ENCODE measurements at places on chromosomes 7 and 10.

GRCh38 chr7:128699196-128699712, 27.2 kb downstream of the GARIN1A start:
- no peak for DNase-seq

DNA sequence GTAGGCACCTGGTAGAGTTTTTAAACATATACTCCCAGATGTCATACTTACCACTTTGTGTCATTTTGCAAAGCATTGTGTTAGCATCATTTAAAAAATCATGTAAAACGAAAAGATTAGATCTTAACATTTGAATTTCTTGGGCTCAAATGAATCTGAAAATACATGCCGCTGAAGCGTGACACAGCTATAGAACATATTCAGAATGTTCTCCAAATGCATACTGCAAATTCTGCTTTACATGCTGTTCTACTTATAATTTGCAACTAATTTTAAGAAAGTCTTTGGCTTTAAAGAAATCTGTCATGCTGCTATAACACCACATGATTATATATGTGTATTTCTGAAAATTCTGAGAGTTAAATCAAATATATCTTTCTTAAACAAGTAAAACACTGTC, 109.2 kb upstream of the CAV2 start:
- no peak for DNase-seq

DNA sequence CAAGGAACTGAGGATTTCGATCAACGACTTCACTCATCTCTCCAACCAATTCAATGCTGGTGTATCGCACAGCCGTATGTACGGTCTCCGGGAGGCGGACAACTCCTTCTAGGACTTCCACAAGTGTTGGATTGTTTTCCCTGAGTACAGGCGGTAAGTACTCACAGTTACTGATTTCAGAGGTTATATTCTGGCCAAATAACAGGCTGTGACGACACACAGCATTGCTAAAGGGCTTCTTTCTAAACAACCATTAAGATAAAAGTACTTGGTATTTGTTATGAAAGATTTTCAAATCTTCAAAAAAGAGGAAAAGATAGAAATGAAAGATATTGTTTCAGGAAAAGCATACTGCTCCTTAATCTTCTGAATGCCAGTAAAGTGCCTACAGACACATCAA, 52.2 kb downstream of the IRF5 start:
- no peak for DNase-seq

DNA sequence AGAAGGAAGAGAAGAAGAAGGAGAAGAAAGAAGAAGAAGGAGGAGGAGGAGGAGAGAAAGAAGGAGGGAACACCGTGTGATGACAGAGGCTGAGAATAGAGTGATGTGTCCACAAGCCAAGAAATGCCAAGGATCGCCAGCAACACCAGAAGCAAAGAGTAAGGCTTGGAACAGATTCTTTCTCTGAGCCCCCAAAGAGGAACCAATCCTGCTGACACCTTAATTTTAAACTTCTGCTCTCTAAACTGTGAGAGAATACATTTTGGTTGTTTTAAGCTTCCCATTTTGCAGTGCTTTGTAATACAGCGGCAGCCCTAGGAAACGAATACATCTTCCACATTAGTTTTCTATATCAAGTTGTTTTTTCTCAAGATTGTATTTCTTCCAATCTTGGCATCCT, 13.9 kb upstream of the WNT8B start:
- no peak for DNase-seq

GRCh38 chr10:71888248-71888622, 37.2 kb upstream of the PSAP start:
- DNase-seq, result no peak

DNA sequence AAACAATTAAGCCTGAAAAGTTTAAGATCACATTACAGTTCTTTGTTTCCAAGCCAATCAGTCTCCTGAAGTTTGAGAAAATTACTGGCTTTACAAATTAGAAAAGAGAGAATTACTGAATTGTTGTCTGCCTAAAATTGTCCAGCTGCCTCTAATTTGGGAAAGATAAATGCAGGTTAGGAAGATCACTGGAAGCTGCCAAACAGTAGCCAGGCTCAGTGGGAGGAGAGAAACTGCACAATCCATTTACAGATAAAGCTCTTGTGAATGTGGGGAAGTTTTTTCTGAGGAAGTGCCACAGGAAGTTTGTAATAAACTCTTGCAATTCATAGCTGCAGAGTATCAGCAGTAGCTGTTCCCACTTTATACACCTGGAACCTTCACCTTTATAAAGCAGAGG, 100.7 kb downstream of the IQUB start:
- DNase-seq, result no peak

- no peak for DNase-seq
These were observed 435.2 kb upstream of the AUTS2 start for GRCh38 chr7:69162931-69163670.

DNA sequence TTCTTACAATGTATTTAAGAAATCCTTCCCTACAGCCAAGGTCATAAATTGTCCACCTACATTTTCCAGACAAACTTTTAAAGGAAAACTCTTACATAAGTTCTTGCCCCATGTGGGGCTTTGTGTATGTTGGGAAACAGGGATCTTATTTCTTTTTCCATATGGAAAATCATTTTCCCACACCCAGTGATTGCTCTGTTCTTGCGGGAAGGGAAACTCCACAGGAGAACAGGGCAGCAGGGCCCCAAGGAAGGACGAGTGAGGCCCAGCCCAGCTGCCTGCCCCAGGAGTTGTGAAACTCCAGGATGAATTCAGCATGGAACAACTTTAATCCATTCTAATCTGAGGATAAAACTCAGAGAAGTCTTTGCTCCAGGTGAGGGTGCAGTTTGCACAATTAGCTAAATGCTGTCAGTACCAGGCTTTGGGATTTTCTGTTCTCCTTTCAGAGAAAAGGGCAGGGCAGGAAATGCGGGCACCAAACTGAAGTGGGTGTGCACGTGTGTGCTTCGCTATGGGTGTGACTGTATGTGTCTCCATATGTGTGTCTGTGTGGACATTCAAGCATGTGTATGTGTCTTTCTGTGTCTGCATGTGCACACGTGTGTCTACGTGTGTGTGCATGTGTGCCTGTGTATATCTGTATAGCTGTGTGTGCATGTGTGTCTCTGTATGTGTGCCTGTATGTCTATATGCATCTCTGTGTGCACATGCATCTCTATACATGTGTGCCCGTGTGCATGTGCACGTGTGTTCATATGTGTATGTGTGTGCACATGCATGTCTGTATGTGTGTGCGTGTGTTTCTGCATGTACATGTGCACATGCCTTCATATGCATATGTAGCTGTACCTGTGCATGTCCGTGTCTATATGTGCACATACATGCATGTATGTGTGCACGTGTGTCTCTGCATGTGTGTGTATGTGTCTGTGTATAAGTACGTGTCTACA, 102.0 kb upstream of the FAM20C start:
- no peak for DNase-seq

DNA sequence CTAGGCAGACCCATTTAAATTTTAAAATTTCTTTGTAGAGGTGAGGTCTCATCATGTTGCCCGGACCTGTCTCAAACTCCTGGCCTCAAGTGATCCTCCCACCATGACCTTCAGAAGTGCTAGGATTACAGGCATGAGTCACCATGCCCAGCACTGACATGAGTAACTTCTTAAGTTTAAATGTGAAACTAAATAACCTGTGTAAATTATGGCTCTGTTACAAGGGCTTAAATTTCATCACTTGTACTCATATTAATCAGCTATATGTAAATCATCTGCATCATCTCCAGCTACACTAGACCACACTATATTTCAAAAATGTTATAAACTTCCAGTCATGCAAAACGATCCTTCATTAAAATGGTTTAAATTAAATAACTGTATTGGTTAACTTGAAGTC, 56.1 kb downstream of the ATAD1 start:
- no peak for DNase-seq

GRCh38 chr7:44264221-44264931, 61.0 kb downstream of the CAMK2B start:
- peak; percentile 19 for DNase-seq

- no peak for DNase-seq
These were observed 975.2 kb downstream of the NRG3 start for GRCh38 chr10:82850191-82850590.

GRCh38 chr10:93199191-93199751, 125.6 kb downstream of the CYP26A1 start:
- no peak for DNase-seq

GRCh38 chr10:30704026-30704600, 74.6 kb upstream of the LYZL2 start:
- DNase-seq, result no peak

- DNase-seq, result no peak
These were observed 278.1 kb upstream of the NRP1 start for GRCh38 chr10:33612551-33612950.

DNA sequence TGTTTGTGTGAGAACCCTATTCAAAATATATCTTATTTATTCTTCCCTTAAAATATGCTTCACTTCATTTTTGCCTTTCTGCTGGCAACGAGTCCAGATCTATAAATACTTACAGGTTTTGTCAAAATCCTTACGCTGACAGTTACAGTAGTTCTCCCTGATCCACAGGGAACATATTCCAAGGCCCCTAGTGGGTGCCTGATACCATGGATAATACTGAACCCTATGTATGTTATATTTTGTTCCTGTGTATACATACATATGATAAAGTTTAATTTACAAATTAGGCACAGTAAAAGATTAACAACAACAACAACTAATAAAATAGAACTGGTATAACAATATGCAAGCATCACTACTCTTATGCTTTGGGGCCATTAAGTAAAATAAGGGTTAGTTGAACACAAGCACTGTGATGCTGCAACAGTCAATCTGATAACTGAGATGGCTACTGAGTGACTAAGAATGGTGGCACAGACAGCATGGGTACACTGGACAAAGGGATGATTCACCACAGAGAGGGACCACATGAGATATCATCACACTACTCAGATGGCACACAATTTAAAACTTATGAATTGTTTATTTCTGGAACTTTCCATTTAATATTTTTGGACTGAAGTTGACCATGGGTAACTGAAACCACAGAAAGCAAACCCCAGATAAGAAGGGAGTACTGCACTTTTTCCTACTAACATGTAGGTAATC, 29.4 kb upstream of the PCGF5 start:
- no peak for DNase-seq

DNA sequence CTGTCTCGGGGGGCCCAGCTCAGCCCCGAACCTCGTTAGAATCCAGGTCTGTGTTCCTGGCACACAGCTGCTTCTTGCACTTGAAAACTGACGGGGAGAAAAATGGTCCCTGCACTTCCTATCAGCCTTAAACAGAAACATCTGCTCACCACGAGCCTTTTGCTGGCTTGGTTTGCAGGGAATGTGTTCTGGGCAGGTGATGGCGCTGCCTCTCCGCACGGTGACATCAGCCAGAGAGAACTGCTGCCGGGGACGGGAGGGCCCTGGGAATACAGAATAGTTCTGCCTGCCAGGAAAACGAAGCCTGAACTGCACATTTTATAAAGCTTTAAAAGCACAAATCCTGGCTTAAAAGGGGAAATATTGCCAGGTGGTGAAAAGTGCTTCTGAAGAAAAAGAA, 622.5 kb downstream of the TYW1 start:
- DNase-seq, result peak; percentile 33

DNA sequence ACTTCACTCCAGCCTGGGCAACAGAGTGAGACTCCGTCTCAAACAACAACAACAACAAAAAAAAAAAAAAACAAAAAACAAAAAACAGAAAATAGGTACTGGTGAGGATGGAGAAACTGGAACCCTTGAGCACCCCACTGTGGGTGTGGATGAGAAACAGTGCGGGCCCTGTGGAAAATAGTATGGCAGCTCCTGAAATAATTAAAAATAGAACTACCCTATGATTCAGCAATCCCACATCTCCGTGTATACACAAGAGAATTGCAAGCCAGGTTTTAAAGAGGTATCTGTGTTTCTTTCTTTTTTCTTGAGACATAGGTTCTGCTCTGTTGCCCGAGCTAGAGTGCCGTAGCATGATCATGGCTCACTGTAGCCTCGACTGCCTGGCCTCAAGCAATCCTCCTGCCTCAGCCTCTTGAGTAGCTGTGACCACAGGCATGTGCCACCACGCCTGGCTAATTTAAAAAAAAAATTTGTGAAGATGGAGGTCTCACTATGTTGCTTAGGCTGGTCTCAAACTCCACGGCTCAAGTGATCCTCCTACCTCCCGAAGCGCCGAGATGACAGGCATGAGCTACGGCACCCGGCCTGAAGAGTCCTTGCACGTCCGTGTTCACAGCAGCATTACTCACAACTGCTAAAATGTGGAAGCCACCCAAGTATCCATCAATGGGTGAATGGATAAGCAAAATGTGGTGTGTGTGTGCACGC, 39.5 kb downstream of the EBF3 start:
- no peak for DNase-seq

- no peak for DNase-seq
These were observed 20.8 kb upstream of the NRP1 start for GRCh38 chr10:33355274-33355673.

- DNase-seq, result no peak
These were observed 120.3 kb upstream of the FOXK1 start for GRCh38 chr7:4561795-4562194.

- no peak for DNase-seq
These were observed 106.2 kb upstream of the CELF2 start for GRCh38 chr10:10911471-10911921.

DNA sequence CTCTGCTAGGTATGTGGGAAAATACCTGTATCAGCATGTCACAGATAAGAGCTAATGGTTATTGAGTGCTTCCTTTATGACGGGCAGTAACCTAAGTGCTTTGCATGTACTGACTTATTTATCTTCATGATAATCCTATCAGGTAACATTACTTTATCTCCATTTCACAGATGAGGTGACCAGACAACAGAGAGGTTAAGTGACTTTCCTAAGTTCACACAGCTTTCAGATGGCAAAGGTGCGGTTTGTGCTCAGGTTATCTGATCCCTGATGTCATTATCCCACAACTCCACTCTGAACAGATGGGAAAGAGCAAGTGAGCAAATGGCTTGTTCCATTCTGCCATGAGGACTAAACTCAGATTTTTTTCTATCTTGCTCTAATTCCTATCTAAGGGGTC, 217.0 kb upstream of the PODXL start:
- no peak for DNase-seq

DNA sequence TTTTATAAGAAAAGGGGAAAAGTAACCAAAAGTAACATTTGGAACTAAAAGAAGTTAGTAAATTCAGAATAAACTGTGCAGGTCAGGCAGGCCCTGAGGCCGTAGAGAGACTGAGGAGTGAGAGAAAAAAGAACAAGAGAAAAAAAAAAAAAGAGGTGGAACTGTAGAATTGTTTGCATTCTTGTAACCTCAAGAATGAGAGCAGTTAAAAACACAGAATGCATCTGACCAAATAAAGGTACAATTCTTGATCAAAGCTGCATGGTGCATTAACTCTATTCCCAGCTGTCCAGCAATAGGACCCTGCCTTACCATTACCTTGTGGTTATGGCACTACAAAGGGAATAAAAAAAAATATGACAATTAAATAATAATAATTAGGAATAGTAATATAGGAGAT, 170.1 kb upstream of the SEMA3A start:
- DNase-seq, result no peak

- no peak for DNase-seq
These were observed 11.7 kb upstream of the ARPC1B start for GRCh38 chr7:99362801-99363200.

DNA sequence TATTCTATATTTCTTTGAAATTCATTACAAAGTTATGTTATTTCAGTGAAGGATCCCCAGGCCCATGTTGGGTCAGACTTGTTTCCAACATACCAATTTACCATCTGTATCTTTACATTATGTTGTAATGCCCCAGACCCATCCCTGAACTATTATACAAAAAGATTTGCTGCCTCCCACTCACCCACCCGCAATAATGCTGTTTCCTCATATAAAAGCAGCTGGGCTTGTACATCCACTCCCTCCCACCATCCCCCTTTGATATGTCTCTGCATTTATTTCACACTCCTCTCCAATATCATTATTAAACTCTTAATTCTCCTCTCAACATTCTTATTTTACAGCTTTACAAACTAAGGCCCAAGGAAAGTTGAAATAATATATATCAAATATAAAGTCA, 153.7 kb downstream of the DOCK4 start:
- no peak for DNase-seq

All from NCI-H187 (cell line).